Bone marrow (tissue), 2 donors: ENCODE measurements at places on chromosomes 7 and 10.

GRCh38 chr10:97656777-97657176, 16.3 kb downstream of the PI4K2A start:
- no peak for DNase-seq

DNA sequence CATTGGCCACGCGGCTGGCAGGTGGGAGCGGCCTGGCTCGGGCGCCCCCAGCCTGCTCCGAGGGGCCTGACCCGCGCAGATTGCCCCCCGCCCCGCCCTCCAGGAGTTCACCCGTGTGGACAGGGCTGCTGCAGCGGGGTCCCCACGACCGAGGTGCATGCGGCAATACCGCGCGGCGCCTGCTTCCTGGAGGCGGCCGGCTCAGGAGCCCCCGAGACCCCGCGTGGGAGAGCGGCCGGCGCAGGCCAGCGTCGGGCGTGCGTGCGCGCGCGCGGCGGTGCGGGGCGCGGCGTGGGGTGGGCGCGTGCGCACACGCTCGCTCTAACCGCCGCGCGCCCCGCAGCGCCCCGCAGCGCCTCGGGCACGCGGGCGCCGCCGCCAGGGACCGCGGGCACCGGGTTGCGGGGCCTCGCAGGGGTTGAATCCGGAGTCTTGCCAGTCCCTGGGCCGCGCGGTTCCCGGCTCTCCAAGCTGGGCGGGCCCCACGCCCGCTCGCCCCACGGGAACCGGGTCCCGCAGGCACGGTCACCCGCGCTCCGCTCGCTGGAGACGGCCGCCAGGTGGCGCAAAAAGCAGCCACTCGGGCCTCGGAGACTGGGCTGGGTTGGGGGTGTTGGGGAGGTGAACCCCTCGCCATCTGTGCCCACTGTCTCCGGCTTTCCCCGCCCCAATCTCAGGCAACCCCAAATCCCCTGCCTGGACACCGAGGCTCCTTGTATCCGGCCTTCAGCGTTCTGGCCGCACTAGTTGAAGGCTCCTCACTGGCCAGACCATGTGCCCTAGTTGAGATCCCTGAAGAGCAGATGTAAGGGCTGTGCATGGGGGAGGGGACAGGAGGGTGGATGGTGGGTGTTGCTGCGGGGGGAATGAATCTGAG, 1.3 kb upstream of the ACHE start:
- peak; percentile 31 for DNase-seq

DNA sequence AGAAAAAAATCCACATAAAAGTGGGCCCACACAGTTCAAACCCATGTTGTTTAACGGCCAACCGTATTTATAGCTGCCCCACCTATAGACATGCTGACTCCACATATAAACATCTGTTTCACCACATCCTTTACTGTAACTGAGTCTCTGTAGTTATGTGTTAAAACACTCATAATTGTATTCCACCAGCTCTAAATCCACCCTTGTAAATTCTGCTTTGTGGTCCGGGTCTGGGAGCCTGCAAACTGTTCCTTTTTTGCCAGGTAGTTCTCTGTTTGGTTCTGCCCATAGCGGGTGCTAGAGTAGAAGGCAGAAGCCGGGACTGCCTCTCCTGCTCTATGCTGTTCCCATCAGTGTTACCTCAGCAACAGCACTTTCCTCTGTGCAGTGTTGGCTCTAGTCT, 20.2 kb upstream of the FHIP2A start:
- DNase-seq: no peak

DNA sequence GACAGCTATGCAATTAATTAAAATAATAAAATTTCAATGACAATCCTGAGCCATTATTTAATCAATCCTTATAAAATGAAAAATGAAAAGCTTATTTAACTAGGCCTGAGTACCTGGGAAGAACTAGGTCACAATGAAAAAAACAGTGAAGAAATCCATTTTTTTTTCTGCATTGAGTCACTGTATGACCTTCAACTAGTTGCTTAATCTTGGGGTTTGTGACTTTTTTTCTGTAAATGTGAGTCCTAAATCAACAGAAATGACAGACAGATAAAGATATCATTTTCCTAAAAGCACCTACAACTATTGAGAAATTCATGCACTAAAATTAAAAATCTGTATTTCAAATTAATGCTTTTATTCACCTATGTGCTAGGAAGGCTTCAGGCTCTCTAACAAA, 96.8 kb downstream of the TMEM26 start:
- no peak for DNase-seq

DNA sequence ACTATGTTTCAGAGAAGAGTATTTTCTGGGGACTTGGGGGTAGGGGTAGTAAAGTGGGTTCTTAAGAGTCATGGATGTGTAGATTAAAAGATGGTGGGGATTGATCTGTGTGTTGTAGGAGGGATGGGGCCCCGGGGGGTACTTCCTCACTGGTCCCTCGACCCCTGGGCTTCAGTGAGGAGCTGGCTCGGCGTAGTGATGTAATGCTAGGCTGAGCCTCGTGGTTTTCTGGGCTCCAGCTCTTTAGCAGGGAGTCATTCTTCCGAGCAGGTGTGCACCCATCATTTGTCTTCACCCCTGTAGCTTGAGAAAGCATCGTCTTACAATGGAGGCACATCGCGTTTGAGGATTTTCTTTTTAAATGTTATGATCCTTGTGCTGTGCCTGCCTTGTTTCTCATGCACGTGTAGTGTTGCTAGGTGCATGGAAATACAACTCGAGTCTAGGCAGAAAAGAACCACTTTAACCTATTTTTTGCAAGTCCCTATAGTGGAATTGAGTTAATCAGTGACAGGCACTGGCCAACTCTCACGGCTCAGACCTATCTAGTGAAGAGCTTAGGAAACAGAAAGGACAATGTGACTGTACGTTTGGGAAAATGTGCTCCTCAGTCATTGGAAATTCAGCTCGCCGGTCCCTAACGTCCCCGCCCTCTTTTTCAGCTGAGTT, 106.1 kb upstream of the BTBD16 start:
- no peak for DNase-seq
